ENCODE measurements at places on chromosomes 13 and 19. TPM values are rescaled to one million over a fixed set of nuclear protein-coding genes. Genes with fewer than 3 reads are reported as not detected.

The FCHO1 gene
- total RNA-seq, result 1.00 TPM

The VSIG10L gene
- total RNA-seq, result 0.22 TPM

The LENG1 gene
- total RNA-seq, result 7.7 TPM

The MBD3L3 gene
- total RNA-seq, result not detected

The GAPDHS gene
- not detected for total RNA-seq

The OR7D2 gene
- under 0.01 TPM for total RNA-seq

The ZNF784 gene
- 4.4 TPM for total RNA-seq

The TUBB4A gene
- total RNA-seq, result not detected

The ZNF729 gene
- total RNA-seq, result under 0.01 TPM

The XRCC1 gene
- 14.4 TPM for total RNA-seq

The MCEMP1 gene
- not detected for total RNA-seq

The ZNF667 gene
- total RNA-seq, result 5.5 TPM

The UHRF1 gene
- total RNA-seq, result 35.4 TPM

The PALM3 gene
- 0.87 TPM for total RNA-seq

The PSPC1 gene
- total RNA-seq, result 68.9 TPM

The DMKN gene
- total RNA-seq, result 14.1 TPM

The ZNF443 gene
- total RNA-seq, result 3.7 TPM

The NLRP4 gene
- total RNA-seq, result not detected

The STAP2 gene
- 5.9 TPM for total RNA-seq

The DHX34 gene
- total RNA-seq, result 15.6 TPM

The ASPDH gene
- total RNA-seq, result not detected

The ATP8A2 gene
- total RNA-seq, result 0.22 TPM

The MICOS13 gene
- total RNA-seq, result 24.8 TPM

The PRR36 gene
- total RNA-seq, result not detected

The INSL3 gene
- not detected for total RNA-seq

The IRS2 gene
- total RNA-seq, result 5.9 TPM

The DIAPH3 gene
- total RNA-seq, result 9.6 TPM

The SCAMP4 gene
- 39.5 TPM for total RNA-seq

The SPACA4 gene
- not detected for total RNA-seq

The MYBPC2 gene
- not detected for total RNA-seq

The ZNF540 gene
- 0.50 TPM for total RNA-seq

The CBARP gene
- 4.6 TPM for total RNA-seq

The C1QTNF9 gene
- total RNA-seq, result not detected

The CARM1 gene
- 33.5 TPM for total RNA-seq

The SKA3 gene
- total RNA-seq, result 9.7 TPM

The EID2 gene
- total RNA-seq, result 16.3 TPM

The NAPSA gene
- total RNA-seq, result 0.11 TPM

The ABHD13 gene
- total RNA-seq, result 7.6 TPM

The SHISA2 gene
- total RNA-seq, result not detected

The METTL21C gene
- not detected for total RNA-seq

The NECTIN2 gene
- total RNA-seq, result 68.9 TPM

The KASH5 gene
- not detected for total RNA-seq

Measured in uterine smooth muscle cell (primary cell).